ENCODE measurements at places on chromosomes 13 and 19.

DNA sequence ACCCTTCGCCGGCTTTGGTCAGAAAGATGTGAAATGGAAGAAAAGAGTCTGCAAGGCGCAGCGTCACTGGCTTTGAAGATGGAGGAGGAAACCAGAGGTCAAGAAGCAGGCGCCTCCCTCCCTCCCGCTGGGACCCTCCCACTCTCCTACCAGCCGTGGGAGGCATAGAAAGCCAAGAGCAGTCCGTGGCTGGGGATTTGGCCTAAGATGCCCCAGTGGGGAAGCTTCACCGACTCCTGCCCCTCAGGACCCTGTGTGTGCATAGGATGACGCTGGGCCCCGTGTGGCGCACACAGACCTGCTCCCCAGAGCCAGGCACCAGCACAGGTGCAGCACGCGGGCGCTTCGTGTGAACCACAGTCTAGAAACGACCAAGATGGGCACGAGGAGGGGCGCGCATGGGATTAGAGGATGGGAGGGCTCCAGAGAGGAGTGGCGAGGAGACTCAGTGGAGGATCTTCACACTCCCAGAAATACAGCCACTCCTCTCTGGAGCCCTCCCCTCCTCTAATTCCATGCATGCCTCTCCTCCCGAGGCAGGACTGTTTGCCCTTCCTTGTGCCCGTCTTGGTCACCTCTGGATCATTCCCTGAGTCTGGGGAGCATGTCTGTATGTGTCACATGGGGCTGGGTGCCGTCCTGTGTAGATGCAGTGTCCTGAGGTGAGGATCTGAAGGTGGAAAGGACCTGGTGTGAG lies 194.3 kb downstream of the TEX29 start:
- no peak for DNase-seq

GRCh38 chr13:91647361-91647990 lies 249.1 kb downstream of the GPC5 start:
- DNase-seq = no peak

- no peak for DNase-seq
Observed at GRCh38 chr13:84607261-84608013, 725.2 kb upstream of the SLITRK1 start.

DNA sequence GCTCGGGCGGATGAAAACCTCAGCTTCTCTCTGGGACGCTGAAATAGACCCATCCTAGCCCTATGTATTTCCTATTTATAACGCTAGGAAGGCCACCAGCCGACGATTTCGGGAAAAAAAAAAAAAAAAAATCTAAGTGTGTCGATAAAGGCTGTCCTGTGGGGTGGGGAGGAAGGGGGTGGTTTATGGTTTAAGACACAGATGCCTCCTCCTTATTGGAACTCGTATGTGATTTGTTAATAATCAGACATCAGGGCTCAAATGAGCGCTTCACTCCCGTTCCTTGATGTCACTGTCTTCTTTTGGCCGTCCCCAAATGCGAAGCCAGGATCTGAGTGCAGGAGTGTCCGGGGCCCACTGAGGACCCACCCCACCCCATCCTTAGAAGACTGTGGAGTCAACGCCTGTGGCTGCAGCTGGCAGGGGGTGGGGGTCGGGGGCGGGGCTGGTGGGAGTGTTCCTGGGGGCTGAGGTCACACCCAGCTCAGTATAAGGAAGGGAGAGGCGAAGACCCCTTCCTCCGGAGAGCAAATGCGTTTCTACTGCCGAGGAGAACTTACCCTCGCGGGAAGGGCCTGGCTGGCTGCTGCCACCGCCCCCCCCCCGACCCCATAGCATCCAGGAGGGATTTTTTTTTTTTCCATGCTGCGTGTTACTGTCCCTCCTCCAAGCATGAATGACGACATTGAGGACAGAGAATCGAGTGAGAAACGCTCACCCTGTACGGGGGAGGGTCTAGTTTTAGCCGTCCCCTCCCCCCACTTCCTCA lies 971 bp downstream of the ATCAY start:
- no peak for DNase-seq

DNA sequence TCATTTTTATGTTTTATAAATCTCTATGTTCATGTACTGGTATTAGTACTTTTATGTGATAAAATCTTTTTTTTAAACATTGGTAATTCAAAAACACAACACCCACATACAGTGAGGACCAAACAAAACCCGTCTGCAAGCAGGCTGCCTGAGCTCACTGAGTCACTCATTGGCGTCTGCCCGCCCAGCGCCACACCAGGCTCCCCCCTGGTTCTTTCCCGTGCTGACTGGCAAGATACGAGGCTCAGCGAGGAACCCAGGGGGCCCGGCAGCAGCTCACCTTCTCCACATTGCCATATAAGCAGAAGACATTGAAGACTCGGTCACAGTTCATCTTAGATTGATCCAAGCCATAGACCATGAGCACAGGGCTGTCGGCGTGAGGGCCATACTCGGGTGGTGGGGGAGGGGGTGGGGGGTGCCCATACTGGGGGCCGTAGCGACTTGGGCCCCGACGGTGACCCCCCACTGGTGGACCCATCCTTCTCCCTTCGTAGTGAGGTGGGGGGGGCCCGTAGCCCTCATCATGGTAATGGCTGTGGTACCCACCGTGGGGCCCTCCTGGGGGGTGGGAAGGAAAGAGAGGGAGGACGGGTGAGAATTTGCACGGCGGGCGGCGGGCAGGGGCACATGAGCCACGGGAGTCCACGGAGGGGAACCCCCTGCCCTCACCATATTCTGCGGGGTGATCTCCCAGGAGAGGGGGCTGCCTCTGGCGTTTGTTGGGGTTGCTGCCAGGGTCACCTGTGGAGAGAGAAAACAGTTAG lies 8.4 kb upstream of the ECH1 start:
- no peak for DNase-seq

- DNase-seq = no peak
Observed at GRCh38 chr13:29711776-29712175, 116.3 kb upstream of the SLC7A1 start.

- DNase-seq = no peak
Observed at GRCh38 chr13:50690006-50690405, 153.5 kb downstream of the DLEU7 start.

- no peak for DNase-seq
Observed at GRCh38 chr13:80498433-80498832, 157.5 kb upstream of the SPRY2 start.

- DNase-seq = no peak
Observed at GRCh38 chr19:33813391-33814101, 16.9 kb downstream of the KCTD15 start.

GRCh38 chr13:60627071-60627686 lies 230.2 kb downstream of the TDRD3 start:
- DNase-seq = no peak

DNA sequence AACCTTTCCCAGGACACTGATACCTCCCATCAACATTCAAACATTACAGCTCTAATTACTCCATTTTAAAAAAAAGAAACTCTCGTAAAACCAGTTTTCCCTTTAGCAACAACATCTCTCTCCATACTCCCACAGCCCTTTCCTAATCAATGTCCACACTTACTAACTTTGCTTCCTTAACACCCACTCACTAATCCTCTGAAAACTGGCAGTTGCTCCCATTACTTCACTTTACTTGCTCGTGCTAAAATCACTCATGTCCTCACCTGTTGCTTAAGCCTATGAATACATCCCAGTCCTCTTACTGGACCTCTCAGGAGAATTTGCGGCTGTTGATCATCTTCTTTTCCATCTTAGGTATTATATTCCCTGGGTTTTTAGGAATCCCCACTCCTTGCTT lies 44.8 kb downstream of the RBM26 start:
- no peak for DNase-seq

GRCh38 chr13:24605923-24606372 lies 74.3 kb upstream of the ATP12A start:
- DNase-seq = no peak

DNA sequence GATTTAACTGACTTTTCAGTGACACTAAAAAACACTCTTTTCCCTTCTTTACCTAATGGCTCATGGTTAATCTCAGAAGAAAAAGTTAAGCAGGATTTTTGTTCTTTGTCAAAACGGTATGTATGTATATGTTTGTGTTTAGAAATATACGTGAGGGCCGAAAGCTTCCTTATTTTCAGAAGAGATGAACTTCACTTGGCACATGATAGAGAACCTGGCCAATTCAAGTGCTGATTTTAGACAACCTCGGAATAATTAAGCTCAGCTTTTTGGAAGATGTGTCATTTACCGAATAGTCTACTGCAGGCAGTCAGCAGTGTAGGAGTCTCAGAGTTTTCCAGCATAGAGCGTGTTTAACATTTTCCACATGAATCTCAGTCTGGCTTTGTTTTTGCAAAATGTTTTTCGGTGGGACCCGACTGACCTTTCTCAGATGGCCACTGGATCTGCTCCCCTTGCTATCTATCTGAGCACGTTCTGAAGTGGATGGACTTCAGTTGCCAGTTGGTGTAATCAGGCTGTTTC lies 4.6 kb downstream of the RNASEH2B start:
- DNase-seq = no peak

- no peak for DNase-seq
Observed at GRCh38 chr19:4543842-4544647, 4.2 kb upstream of the LRG1 start.

DNA sequence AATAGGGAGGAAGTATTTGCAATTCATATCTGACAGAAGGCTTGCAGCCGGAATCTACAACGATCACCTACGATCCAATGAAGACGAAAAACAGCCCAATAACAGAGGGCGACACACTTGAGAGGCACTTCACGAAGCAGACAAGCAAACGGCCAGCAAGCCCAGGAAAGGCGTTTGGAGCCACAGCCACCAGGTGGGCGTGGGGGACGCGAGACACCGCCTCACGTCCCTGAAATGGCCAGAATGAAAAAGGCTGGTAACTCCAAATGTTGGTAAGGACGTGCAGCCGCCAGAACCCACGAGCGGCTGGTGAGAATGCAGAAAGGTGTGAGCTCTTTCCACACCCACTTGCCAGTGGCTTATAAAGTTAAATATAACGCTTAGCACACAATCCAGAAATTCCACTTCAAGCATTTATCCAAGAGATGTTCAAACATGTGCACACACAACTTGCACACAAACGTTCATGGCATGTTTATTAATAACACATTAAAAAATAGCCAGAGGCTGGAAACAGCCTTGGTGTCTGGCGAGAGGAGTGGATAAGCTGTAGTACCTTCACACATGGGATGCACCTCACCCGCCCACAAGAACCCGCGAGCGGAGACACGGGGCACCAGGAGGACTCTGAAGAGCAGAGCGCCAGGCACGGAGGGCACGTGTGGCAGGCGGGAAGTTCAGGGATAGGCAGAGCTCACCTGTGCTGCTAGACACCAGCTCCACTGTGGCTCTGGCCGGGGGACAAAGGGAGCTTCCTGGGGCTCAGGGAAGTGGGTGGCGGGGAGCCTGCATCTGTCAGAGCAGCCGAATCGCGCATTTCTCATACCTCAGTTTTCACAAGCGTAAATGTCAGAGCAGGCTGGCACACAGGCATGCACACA lies 89.3 kb downstream of the SPACA7 start:
- no peak for DNase-seq

DNA sequence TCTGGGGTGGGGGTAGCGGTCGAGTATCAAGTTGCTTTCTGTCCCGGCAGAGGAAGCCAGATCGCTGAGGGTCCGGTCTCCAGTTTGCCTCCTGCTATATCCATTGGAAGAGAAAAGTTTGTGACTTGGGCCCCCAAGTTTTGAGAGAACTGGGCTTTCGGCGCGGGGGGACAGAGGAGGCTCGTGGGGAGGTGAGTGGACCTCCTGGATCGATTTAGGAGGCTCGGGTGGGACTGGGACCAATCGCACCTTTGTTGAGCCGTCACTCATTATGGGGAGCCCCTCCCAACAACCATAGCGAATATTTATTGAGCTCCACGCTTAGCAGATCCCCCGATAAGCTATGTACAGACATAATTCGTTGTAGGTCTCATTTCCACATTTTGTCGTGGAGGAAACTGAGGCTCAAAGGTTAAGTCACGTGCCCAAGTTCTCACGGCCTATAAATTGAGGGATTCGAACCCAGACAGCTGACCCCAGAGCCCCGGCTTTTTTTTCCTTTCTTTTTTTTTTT lies 909 bp downstream of the RFXANK start:
- DNase-seq = no peak

GRCh38 chr13:41613984-41614661 lies 156.8 kb downstream of the RGCC start:
- no peak for DNase-seq

DNA sequence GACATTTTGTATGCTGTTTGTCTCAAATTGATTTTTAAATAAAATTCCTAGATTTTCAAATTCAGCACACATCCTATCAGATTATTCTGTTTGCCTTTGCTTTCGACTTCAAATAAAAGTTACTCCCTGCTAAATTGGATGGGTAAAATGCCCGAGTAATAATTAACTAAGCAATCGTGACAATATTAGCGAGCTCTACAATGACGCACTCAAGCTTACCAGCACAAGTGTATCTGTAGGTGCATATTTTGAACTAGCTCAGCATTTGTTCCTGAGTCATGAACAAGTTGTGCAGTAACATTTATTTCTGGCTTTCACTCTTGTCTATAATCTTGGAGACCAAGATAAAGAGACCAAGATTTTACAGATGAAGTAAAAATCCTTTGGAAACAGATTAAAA lies 113.4 kb downstream of the UBL3 start:
- no peak for DNase-seq

- no peak for DNase-seq
Observed at GRCh38 chr19:47506459-47506858, 8.4 kb downstream of the NAPA start.

DNA sequence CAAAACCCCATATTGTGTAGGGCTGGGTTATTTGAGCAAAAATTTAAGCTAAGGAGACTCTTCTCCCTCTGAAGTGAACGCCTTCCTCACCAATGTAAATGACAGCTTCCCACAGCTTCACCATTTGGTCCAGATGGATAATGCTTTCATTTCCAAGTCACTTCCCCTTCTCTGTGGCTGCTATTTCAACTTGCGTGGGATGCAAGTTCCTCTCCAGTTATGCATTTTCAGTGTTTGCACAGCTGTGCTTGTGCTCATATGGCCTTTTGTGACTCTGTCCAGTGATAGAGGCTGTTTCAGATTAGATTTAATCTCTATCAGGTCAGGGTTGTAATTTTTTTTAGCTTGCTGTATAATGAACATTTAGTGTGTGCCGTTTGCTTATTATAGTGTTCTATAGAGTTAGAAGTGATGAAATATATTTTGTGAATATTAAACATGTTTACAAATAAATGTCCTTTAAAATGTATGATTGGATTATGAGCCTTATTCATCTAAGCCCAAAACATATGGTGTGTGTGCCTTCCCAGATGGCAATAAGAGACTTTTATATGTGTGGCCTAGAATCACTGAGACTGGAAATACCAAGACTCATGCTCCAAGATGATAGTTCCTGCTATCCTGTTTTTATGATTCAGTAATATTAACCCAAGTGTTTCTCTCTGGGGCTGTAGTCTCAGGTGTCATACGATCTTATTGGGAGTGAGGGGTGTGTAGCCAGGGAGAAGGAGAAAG lies 86.6 kb downstream of the TNFRSF19 start:
- no peak for DNase-seq

DNA sequence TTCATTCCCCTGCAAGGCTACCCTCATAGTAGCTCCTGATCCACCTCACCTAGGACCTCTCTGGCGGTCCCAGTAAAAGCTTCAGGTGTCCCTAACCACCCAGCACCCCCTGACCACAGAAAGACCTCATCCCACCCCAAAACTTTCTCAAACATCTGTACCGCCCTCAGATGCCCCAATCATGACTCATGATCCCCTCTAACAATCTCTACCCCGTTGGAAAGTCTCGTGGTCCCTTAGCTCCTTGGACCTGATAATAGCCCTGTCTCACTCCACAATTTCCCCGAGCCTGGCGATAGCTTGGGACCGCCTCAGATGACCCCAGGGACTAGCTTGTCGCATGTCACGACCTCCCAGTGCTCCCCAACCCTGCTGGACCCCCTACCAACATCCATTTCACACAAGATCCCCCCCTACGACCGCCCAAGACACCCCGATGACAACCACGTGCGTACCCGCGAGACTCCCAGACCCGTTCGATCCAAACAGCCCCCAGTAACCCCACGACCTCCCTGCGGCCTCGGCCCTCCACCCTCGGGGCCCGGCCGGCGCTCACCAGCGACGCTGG lies 450 bp downstream of the NDUFA11 start:
- DNase-seq = no peak
